Upper lobe of left lung (tissue), 6 donors: ENCODE measurements at places on chromosomes 16 and 17. TPM values are rescaled to one million over a fixed set of nuclear protein-coding genes. Genes with fewer than 3 reads are reported as not detected.

CCL5 gene
- 11.5 TPM for total RNA-seq

TAT gene
- not detected for total RNA-seq

OTOP3 gene
- total RNA-seq = not detected

DNA sequence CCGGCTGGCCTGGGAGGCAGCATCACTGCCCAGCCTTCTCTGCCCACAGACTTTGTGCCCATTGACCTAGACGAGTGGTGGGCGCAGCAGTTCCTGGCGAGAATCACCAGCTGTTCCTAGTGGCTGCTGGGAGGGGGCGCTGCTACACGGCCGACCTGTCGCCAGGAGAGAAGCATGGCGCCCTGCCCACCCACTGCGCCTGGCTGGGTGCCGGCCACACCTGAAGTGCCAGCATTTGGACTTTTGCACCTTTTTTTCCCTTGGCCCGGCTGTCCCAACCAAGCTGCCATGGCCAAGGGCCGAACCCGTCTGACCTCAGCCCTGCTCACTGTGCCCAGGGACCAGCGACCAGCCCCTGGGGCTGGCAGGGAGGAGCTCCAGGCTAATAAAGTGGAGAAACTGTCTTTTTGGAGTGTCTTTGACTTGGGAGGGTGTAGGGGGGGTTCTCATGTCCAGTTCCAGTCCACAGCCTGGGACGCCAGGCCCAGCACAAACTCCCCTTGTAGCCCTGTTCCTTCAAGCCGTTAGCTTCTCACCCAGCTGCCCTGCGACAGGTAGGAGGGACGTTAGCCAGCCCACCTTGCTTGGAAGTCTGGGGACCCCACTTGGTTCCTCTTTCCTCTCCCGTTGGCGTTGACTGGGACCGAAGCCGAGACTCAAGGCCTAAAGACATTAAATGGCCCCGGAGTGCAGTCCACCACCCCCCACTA lies 939 bp upstream of the WDR90 start:
- peak; percentile 60 for DNase-seq

DNA sequence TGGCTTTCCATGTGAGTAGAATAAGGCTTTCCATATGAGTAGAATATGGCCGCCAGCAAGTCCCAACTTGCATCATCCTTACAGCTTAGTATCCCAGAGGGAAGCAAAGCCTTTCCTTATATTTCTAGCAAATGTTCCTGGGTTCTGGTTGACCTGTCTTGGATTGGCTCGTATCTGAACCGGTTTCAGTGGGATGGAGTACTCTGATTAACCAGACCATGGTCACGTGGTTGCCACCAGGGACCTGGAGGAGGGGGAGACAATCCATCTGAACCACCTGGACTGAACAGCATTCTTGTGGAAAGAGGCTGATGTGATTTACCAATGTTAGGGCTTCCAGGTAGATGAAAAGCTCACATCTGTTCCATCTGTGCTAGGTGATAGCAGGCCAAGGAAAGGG lies 89.0 kb downstream of the SHISA6 start:
- DNase-seq = no peak

DNA sequence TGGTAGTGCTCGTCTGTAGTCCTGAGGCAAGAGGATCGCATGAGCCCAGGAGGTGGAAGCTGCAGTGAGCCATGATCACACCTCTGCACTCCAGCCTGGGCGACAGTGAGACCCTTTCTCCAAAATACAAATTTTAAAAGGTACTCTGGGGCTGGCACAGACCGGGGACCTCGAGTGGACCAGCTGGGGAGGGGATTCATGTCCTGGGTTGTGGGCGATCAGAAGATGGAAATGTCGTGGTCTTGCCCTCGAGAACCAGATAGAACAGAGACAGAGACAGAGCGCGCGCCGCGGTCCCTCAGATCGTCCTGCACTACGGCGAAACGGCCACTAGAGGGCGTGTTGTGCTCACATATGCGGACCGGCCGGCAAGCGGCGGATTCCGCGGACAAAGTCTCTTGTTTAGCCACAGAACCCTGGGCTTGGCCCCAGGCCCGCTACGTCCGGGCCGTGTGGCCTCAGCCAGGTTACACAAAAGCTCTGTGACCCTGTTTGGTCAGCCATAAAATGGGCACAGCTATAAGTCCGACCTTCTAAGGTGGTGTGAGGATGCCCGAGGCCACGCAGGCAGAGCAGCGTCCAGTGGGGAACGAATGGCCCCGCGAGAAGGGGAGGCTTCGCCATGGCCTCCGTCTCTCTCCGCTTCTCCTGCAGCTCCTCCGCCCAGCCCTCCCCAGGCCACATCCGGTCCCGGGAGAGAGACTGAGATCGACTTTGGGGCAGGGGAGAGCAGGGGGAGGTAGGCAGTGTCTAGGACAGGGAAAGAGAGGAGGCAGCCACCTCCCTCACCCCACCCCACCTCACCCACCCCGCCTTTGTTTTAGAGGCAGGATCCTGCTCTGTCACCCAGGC lies 14.6 kb upstream of the SBK1 start:
- peak; percentile 94 for DNase-seq
